ENCODE measurements at places on chromosomes 5 and 9. TPM values are rescaled to one million over a fixed set of nuclear protein-coding genes. Genes with fewer than 3 reads are reported as not detected.

GRCh38 chr5:67187006-67187715 is 9.4 kb downstream of the CD180 start:
- H3K27me3 ChIP-seq = no peaks in the 10 kb centered on the region
- H3K4me3 ChIP-seq = no peak overlapping the region
- DNase-seq = no peak
- no peaks in the 10 kb centered on the region for H3K4me1 ChIP-seq
- no peaks in the 10 kb centered on the region for H3K36me3 ChIP-seq

DNA sequence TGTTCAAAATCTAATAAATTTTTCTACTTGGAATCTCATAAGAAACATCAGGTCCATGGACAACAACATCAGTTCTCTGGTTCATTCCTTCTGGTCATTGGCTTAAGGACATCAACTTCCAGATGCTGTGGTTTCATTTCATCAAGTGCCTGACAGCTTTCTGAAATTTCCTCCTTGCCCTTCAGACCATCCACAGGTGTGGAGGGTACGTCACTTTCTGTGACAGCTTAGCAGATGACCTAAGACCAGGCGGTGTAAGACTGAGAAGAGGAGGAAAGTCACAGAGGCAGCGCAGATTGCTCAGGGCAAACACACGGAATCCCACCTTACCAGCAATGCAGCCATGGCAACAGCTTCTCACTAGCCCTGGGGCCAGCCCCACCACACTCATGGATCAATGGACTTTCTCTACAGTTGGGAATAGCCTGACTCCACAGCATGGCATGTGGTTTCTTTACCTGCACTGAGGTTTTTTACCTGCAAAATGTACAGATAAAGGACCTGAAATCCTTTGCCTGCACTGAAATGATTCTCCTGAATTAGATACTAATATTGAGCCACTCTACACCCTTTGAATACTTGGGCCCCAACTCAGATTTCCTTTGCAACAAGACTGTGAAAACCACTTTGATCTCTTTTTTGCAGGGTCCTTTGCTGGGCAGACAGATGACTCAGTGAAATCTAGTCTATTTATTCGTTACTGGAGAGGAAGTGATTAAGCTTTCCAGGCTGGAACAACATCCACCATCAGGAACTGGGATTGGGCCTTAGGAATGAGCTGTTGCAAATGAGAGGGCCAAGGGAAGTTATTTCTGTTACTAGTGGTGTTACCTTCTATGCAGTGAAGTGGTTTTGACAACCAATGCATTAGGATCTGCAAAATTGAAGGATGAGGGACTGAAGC is 26.9 kb downstream of the TICAM2 start:
- no peaks in the 10 kb centered on the region for H3K36me3 ChIP-seq
- H3K27me3 ChIP-seq = no peaks in the 10 kb centered on the region
- no peak overlapping the region for H3K27ac ChIP-seq
- no peaks in the 10 kb centered on the region for H3K4me1 ChIP-seq

Gene PCA3
- not detected for total RNA-seq

GRCh38 chr9:33306037-33306436 is 15.7 kb downstream of the NFX1 start:
- no peaks in the 10 kb centered on the region for H3K27me3 ChIP-seq
- H3K36me3 ChIP-seq = no peaks in the 10 kb centered on the region
- H3K4me1 ChIP-seq = no peaks in the 10 kb centered on the region
- DNase-seq = no peak
- H3K27ac ChIP-seq = no peak overlapping the region

DNA sequence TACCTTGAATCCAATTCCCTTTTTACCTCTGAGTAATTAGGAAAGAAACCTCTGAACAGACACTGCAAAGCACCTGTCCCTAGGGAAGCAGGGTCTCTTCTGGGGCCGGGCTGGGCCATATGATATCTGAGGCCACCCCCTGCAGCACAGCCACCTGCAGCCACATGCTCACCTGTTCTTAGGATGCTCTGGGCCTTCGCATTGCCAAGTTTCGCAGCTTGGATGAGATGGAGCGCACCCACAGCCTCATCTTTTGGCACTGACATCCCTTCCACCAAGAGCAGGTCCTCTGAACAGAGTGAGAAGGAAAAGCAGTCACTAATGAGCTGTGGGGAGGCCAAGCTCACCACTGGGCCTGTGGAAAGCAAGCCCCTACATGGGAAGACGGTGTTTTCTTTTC is 27.3 kb downstream of the CLTA start:
- H3K4me3 ChIP-seq = no peak overlapping the region
- DNase-seq = no peak
- H3K36me3 ChIP-seq = peaks cover 3% of the 10 kb centered on the region
- H3K27ac ChIP-seq = no peak overlapping the region
- H3K27me3 ChIP-seq = no peaks in the 10 kb centered on the region

- H3K27ac ChIP-seq = no peak overlapping the region
- peaks cover 73% of the 10 kb centered on the region for H3K27me3 ChIP-seq
- peaks cover 11% of the 10 kb centered on the region for H3K4me1 ChIP-seq
- DNase-seq = no peak
Observed at GRCh38 chr5:176632745-176633144, 2.3 kb downstream of the EIF4E1B start.

DNA sequence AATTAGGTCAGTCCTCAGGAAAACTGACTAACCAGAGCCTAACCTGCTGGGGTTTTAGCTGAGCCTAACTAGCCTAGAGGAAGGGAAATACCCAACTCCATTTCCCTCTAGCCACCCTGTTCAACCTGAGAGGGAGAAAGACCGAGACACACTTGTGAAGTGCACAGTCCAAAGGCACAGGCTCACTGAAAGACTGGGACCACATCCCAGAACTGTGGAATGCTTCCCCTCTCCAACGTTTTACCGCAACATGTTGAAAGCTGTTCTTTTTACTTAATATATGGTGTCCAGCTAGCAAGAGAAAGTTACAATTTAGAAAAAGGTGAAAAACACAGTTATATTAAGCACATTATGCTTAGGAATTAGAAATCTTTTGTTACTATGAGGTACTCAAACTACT is 76.8 kb upstream of the SIMC1 start:
- DNase-seq = no peak
- H3K27me3 ChIP-seq = peaks cover 5% of the 10 kb centered on the region
- H3K27ac ChIP-seq = no peak overlapping the region
- no peaks in the 10 kb centered on the region for H3K4me1 ChIP-seq
- no peaks in the 10 kb centered on the region for H3K36me3 ChIP-seq
- no peak overlapping the region for H3K4me3 ChIP-seq

DNA sequence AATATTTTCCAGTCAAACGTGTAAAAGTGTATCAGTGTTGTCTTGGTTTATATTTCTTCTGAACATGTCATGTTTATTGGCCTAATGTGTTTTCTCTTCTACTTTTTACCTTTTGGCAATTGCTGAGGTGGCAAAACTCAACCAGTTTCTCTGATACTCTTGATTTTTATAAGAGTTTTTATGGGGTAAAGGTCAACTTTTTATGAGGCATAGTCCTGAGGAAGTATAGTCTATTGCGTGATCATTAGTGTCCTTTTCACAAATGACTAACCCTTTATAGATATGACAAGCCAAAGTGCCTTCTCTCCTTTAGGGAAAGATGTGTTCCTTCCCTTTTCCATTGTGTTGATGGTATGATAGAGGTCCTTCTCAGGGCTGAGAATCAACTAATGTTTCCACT is 32.9 kb downstream of the OCLN start:
- peaks cover 16% of the 10 kb centered on the region for H3K4me1 ChIP-seq
- no peaks in the 10 kb centered on the region for H3K27me3 ChIP-seq
- no peak for DNase-seq
- H3K36me3 ChIP-seq = no peaks in the 10 kb centered on the region
- peak overlapping the region; percentile 51 for H3K27ac ChIP-seq

Gene TMEFF1
- total RNA-seq = not detected

DNA sequence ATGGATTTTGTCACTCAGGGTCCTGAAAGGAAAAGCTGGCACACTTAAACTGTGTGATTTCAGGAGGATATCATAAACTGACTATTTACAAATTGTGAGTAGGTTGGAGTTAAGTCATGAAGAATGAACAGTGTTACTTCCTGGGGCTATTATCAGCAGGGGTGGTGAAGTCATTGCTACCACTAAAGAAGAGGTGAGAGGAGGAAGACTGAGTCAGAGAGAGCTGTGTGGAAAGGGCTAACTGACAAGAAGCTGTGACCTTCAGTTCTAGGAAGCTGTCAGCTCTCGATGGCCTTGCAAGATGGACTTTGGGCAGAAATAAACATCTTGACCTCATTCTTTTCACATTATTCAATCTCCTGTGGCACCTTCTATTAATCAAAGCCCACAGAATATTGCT is 72.3 kb upstream of the STARD4 start:
- no peak overlapping the region for H3K4me3 ChIP-seq
- no peaks in the 10 kb centered on the region for H3K36me3 ChIP-seq
- H3K27ac ChIP-seq = no peak overlapping the region
- DNase-seq = no peak

Gene GPR21
- total RNA-seq = not detected

GRCh38 chr5:32217886-32218396 is 43.8 kb upstream of the GOLPH3 start:
- no peaks in the 10 kb centered on the region for H3K27me3 ChIP-seq
- no peak overlapping the region for H3K4me3 ChIP-seq

GRCh38 chr5:144195448-144195847 is 24.8 kb downstream of the KCTD16 start:
- no peak overlapping the region for H3K27ac ChIP-seq
- no peaks in the 10 kb centered on the region for H3K36me3 ChIP-seq
- DNase-seq = no peak

Gene SLC34A1
- not detected for total RNA-seq

DNA sequence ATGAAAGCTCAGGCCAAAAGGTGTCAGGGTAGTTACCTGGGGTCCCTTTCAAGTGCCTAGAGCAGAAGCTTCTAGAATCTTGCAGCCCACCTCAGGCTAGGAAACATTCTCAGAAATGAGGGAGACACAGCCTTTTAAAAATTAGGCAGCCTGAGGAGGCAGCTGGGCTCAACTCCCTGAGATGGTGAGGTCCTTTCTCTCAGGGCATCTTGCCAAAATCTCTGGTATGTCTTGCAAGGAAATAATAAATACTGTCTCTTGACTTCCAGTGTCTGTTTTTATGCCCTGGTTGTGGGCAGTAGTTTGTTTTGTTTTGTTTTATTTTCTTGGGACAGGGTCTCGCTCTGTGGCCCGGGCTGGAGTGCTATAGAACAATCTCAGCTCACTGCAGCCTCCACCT is 100.9 kb upstream of the APC start:
- H3K27ac ChIP-seq = no peak overlapping the region
- no peak overlapping the region for H3K4me3 ChIP-seq
- H3K36me3 ChIP-seq = no peaks in the 10 kb centered on the region
- no peaks in the 10 kb centered on the region for H3K4me1 ChIP-seq
- DNase-seq = no peak

DNA sequence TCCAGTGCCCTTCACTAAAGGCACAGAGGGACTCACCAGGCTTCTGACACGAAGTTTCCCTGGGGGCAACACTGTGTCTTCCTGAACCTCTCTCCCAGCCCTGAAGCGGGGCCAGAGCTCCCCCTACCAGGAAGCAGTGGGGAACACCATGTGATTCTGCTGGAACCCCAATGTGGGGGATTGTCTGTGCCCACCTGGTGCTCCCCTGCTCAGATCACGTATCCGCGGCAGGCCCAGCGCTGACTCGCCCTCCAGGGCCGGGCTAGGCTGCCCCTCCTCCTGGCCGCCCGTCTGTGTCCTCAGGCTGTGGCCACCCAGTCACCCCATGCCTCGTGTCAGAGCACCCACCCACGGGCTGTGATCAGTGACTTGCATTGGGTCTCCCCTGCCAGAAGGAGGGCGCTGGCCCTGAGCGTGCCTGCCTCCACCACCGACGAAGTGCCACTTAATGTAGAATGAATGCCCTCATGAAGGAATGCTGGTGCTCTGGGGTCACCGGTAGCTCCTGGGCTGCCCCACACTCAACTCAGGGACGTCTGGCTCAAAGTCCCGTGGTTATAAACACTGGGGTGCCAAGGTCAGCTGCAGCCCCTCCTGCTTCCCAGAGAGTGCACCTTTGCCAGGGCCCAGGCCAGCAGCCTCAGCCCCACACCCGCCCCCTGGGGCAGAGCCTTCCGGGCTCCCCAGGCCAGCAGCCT is 22.1 kb downstream of the SARDH start:
- peak overlapping the region; percentile 21 for H3K27ac ChIP-seq
- H3K36me3 ChIP-seq = no peaks in the 10 kb centered on the region
- H3K4me1 ChIP-seq = no peaks in the 10 kb centered on the region
- H3K27me3 ChIP-seq = peaks cover 3% of the 10 kb centered on the region

DNA sequence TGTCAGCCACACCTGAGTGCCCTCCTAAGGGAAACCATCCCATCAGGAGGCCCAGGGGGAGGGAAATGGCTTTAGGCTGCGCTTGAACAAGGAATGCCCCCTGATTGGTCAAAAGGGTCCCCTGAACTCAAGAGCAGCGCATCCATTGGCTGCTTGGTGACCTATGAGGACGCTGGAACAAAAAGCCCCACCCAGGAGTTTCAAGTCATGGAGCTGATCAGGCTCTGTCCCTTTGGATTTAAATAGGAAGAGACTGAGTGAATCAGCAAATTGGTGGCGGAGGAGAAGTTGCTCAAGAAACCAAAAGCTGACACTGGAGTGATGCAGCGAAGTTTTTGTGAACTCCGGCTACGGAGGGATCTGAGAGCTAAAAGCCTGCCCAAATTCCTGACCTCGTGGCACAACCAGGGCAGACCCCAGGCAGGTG is 66.7 kb downstream of the SMIM23 start:
- no peak overlapping the region for H3K27ac ChIP-seq
- H3K27me3 ChIP-seq = no peaks in the 10 kb centered on the region
- no peaks in the 10 kb centered on the region for H3K4me1 ChIP-seq
- H3K4me3 ChIP-seq = no peak overlapping the region
- no peaks in the 10 kb centered on the region for H3K36me3 ChIP-seq

GRCh38 chr9:79551994-79552393 is 19.8 kb upstream of the TLE4 start:
- no peaks in the 10 kb centered on the region for H3K27me3 ChIP-seq
- H3K4me1 ChIP-seq = no peaks in the 10 kb centered on the region
- no peak for DNase-seq
- no peak overlapping the region for H3K27ac ChIP-seq

DNA sequence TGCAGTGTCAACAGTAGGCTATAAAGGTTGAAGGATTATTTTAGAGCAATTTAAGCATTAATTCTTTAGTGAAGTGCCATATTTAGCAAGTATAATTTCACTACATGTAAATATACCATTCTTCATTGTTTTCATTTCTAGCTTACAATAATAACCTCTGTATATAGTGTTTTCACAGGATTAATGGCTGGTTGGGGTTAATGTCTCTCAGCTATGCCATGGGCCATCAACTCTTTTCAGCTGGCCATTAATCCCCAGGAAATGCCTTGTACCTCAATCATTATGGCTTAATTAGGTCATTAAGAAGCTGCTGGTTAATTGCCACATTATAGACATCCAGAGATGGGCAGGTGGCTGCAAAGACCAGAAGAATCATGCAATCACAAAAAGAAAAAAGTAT is 715.1 kb downstream of the MAT2B start:
- no peaks in the 10 kb centered on the region for H3K4me1 ChIP-seq
- H3K27ac ChIP-seq = no peak overlapping the region
